Transverse colon (tissue), 4 donors: ENCODE measurements at places on chromosomes 5 and 9. TPM values are rescaled to one million over a fixed set of nuclear protein-coding genes. Genes with fewer than 3 reads are reported as not detected.

GRCh38 chr5:59522201-59522831 is 371.2 kb downstream of the PDE4D start:
- no peak for DNase-seq

DNA sequence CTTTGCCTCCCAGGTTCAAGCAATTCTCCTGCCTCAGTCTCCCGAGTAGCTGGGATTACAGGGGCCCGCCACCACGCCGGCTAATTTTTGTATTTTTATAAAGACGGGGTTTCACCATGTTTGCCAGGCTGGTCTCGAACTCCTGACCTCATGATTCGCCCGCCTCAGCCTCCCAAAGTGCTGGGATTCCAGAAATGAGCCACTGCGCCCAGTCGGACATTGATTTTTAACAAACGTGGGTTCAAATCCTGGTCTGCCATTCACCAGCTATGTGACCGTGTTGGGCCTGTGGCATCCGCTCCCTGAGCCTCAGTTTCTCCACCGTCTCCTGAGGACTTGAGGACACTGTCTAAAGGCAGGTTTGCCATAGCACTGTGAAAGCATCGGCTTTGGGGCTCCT is 41.8 kb upstream of the NEK6 start:
- DNase-seq: no peak

GRCh38 chr9:13513286-13513685 is 233.8 kb upstream of the MPDZ start:
- DNase-seq: no peak

The QRFP gene
- total RNA-seq: not detected

- no peak for DNase-seq
Observed at GRCh38 chr9:124709292-124709690, 61.8 kb downstream of the NR6A1 start.

DNA sequence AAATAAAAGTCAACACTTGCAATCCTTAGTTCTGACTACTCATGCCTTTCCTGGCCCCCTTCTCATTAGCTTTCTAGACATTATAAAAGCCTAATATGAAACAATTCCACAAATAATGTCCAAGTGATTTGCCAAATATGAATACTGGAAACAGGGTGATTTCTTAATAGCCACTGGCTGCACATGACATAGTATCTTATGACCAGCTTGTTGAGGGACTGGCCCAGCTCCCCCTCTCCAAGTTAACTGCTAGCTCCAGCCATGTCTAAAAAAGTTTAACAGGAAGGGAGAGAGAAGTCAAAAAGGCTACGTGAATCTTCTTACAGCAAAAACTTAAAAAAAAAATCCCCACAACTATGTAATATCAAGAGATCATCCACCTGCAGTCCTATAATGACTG is 1.5 kb downstream of the CERT1 start:
- DNase-seq: no peak

GRCh38 chr5:57495285-57496086 is 12.9 kb upstream of the ACTBL2 start:
- DNase-seq: peak; percentile 16

The GAPT gene
- total RNA-seq: not detected
